ENCODE measurements at places on chromosomes 1 and 21.

GRCh38 chr1:61348025-61348665 is 265.8 kb downstream of the NFIA start:
- no peak for DNase-seq

DNA sequence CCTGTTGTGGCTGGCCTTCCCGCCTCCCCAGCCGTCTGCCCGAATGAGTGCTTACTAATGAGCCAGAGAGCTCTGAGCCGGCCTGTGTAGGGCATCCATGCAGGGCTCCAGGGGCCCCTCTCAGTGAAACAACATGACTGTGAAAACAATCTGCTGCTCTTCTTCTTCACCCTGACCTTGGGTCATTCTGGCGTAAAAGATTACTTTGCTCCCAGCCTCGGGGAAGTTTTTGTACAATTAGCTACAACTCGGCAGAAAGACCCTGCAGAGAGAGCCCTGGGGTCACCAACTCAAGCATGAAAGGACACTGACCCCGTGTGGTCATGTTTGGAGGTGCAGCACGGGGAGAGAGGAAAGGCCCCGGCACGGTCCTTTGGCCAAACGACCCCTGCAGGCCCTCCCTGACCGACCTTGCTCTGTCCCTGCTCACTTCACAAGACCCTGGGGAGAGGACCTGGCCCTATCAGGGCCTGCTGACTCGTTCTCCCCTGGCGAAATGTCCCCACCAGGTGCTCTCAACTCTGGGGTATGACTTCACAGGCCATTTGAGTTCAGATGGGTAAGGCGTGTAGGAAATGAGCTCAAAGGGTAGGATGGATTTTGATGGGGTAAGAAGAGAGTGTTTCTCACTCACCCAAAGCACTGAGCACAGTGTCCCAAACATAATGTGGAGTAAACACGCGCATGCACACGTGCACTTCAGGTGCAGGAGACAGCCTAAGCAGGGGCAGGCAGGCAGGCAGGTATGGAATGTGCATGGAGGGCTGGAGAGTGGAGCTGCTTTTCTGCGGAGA is 22.9 kb upstream of the FAM20B start:
- peak; percentile 78 for DNase-seq

- no peak for DNase-seq
Measured at GRCh38 chr1:187933562-187934419, 1105.0 kb downstream of the PLA2G4A start.

GRCh38 chr1:245678860-245679411 is 524.2 kb downstream of the KIF26B start:
- no peak for DNase-seq

DNA sequence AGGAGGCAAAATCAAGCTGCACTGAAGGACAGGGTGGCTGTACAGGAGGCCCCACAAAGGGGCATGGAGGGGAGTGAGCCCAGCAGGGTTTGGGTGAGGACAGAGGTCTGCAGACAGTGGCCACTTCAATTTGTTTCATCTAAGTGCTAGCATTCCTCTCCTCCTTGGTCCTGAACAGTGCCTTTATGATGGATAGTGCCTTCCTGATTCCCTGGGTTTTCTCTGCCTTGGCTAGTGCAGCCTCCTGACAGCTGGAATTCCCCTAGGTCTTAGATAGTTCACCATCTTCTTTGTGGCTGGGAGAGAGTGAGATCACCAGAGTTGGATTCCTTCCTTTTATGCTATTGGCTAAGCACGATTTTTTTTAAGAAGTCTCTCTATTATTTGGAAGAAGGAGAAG is 3.8 kb upstream of the HPCAL4 start:
- DNase-seq: no peak

GRCh38 chr1:112267929-112268328 is 128.1 kb upstream of the CTTNBP2NL start:
- DNase-seq: no peak

GRCh38 chr1:50424045-50424883 is 1.0 kb upstream of the DMRTA2 start:
- no peak for DNase-seq

- DNase-seq: no peak
Measured at GRCh38 chr1:119075614-119076013, 64.8 kb downstream of the WARS2 start.

DNA sequence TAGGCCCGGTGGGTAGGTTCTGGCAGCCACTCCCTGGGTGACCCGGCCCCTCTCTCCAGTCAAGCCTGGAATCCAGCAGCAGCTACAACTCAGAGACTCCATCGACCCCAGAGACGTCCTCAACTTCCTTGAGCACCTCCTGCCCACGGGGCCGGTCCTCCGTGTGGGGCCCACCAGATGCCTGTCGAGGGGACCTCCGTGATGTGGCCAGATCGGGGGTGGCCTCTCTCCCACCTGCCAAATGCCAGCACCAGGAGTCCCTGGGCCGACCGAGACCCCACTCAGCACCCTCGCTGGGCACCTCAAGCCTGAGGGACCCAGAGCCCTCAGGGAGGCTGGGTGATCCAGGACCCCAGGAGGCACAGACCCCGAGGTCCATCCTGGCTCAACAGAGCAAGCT is 2.7 kb downstream of the MIIP start:
- no peak for DNase-seq

Data from T1000 (cell line).